ENCODE measurements at places on chromosomes 6 and 20.

- no peak for DNase-seq
Observed at GRCh38 chr6:53426667-53427270, 78.0 kb upstream of the ELOVL5 start.

GRCh38 chr6:125815080-125815910 is 24.5 kb downstream of the NCOA7 start:
- no peak for DNase-seq

- no peak for DNase-seq
Observed at GRCh38 chr6:136961848-136962247, 39.7 kb downstream of the SLC35D3 start.

DNA sequence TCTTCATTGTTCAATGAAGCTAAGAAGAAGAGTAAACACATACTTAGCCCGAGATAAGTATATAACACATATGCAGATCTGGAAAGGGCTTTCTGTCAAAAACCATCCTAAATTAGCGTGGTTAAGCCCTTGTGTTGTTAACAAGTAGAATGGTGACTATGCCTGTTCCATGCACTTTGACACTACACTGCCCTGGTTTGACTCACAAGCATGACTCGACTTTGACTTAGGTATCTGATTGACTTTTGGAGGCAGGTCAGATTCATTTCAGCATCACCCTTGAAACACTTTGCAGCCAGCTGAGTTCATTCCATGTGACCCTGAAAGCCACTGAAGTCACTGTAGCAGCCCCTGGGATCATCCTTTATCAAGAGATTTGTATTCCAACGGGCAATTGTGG is 239.8 kb downstream of the TBX18 start:
- no peak for DNase-seq

DNA sequence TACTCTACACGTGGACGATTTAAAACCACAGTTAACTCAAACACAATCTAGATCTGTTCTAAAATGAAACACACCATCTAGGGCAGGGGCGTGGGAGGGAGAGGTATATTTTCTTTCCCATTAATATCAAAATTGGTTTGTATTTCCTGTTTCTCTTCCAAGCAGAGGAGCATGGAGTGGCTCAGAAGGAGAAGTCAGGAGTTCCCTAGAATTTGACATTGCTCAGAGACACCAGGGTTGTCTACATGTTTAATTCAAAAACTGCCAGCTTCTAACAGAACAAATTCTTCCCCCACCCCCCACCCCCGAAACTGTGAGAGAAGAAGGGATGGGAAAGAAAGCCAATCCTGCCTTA is 2.3 kb downstream of the PREX1 start:
- DNase-seq, result no peak

- no peak for DNase-seq
Observed at GRCh38 chr6:159595173-159595572, 97.9 kb downstream of the SOD2 start.

- no peak for DNase-seq
Observed at GRCh38 chr20:4007383-4008025, 7.9 kb downstream of the RNF24 start.

GRCh38 chr6:132964868-132965382 is 150.6 kb downstream of the RPS12 start:
- no peak for DNase-seq

- DNase-seq, result no peak
Observed at GRCh38 chr20:21505161-21505809, 8.6 kb downstream of the NKX2-2 start.

- DNase-seq, result no peak
Observed at GRCh38 chr20:59866338-59866737, 67.1 kb downstream of the SYCP2 start.

DNA sequence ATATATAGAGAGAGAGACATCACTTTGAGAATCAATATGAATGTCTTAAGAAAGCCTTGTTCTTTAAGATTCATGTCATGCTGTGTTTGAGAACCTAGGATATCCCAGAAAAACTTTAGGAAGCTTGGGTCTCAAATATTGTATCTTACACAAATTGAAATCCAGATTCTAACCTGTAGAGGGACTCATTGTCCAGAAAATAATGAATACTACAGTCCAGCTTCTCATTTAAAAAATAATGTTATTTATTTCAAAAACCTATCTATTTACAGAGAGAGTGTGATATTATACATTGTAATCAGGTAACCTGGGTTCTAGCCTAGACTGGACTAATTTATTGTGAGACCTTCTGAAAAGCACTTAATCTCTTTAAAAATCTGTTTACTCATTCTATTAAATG is 4.2 kb downstream of the RFX6 start:
- no peak for DNase-seq

DNA sequence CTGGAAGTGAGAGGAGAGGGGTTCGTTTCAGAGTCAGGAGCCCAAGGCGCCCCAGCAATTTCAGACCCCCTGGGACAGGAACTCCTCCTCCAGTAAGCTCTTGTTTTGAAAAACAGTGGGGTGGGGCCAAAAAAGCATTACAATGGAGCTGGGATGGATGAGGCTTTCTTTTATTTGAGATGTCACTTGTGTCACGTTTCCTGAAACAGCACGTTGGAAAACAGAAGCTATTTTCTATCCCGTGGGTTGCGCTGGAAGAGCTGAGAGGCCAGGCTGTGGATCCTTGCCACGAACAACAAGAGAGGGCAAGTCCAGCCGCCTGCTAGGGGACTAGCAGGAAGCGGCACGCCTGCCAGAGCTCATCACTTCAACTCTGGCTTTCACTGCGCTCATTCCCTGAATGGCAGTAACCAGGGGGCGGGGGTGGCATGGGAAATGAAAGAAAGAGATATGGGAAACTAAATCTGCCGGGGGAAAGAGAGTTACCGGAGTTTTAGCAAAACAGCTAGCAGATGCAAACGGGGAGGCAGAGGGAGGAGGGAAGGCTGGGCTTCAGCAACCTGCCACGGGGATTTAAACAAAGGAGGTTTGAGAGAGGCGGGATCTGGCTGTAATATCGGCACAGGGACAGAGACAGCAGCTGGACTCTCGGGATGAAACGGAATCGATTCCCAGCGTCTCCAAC is 34.6 kb downstream of the GCNT2 start:
- DNase-seq, result no peak

DNA sequence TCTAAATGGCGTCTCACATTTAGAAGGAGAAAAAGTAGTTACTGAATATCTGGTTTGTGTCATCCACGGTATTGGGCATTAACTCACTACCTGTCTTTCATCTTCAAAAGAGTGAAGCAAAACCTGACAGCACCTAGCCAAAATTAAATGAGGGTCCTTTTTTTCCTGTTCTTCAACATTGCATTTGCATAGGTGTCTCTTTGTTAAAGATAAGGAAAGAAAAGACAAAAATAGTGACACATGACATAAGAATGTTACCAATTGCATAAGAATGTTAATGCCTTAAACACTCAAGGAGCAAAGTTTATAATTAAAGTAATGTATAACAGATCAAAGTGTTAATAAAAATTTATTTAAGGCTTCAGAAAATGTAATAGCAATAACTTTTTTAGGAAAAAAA is 61.4 kb upstream of the MANEA start:
- DNase-seq, result no peak

DNA sequence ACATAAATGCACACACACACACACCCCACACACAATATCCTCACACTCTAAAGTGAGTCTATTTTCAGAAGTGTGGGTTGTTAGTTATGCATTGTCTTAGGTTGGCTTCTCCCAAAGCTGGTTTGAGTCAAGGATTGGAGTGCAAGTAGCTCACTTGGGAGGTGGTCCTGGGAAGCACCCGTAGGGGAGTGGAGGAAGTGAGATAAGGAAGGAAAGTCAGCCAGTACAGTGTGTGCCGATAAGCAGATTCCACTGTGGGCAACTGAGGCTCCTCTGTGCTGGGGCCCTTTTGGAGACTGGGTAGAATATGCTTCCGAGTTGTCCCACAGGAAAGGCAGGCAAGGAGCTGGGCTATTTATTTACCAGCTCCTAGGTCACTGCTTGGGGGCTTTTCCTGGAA is 67.2 kb downstream of the PLCB4 start:
- no peak for DNase-seq

GRCh38 chr6:142843361-142843760 is 101.6 kb downstream of the HIVEP2 start:
- DNase-seq, result no peak

GRCh38 chr20:57892471-57892870 is 182.7 kb upstream of the PMEPA1 start:
- no peak for DNase-seq

GRCh38 chr20:8386991-8387390 is 254.9 kb downstream of the PLCB1 start:
- no peak for DNase-seq

DNA sequence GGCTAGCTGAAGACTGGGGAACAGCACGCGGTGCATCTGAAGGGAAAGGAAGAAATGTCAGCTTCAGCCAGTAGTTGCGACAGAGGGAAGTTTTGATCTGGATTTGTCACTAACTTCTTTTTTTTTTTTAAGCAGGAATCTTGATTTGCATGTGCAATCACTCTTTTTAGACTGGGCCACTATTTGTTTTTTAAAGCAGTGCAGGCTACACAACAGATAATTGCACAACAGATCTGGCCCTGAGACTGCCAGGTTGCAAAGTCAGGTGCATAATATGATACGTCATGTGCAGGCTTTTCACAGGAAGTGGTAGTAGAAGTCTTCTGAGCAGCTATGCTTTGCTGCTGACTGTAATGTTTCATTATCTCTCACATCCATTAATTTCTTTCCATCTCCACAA is 13.5 kb downstream of the PFDN4 start:
- no peak for DNase-seq

GRCh38 chr6:134631398-134631924 is 313.5 kb upstream of the SGK1 start:
- no peak for DNase-seq

GRCh38 chr6:18212231-18212630 is 52.1 kb downstream of the DEK start:
- no peak for DNase-seq

GRCh38 chr6:137240168-137240567 is 21.0 kb upstream of the IFNGR1 start:
- DNase-seq, result no peak

DNA sequence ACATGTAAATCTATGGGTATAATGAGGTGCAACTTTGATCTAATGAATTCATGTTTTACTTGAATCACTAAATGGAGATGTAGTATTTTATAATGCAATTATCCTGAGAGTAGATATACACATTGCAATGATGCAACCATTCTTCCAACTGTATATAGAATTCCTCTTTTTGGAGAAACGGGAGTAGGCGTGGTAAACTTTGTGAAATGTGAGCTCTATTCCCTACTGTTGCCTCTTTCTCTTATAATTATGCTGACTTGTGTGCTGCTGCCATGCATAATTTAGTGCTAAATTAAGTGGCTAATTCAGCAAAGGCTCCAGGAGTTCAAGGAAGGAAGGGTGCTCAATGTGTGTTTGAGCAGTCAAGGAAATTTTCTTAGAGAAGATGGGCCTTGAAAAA is 116.6 kb upstream of the SLC35B3 start:
- no peak for DNase-seq

- no peak for DNase-seq
Observed at GRCh38 chr6:107652526-107653182, 162.7 kb downstream of the SOBP start.

DNA sequence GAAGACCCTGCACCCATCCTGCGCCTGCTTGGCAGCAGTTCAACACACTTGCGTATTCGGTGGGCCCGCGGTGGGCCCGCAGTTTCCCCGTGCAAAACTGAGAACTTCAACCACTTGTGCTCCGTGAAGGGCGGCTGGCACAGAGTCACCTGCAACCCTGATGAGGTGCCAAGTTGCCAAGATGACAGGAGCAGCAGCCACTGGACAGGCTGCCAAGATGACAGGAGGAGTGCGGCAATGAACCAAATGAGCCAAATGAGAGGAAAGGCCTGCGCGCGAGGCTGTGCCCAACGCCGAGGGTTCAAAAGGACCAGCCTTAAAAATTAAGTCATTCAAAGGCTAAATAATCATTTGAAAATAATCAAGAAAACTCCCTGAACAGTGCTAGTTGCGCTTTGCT is 20.1 kb downstream of the DIDO1 start:
- no peak for DNase-seq

DNA sequence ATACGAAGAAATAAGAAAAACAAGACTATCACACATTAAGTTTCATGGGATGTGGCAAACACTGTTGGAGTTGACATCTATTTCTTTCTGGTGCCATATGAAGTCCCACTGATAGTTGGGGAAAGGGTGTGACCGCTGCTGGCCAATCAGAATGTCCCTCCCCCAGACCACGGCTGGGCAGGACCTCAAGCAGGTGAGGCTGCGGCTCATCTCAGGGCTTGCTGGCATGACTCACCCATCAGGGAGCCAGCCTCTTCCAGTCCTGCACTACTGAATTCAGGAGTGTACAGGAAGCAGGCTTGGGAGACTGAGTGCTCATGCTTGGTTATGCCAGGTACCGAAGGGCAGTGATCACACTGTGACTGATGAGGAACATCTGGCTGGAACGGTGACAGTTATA is 18.9 kb downstream of the PREP start:
- DNase-seq, result no peak

- DNase-seq, result no peak
Observed at GRCh38 chr20:4064144-4064909, 49.0 kb upstream of the RNF24 start.

DNA sequence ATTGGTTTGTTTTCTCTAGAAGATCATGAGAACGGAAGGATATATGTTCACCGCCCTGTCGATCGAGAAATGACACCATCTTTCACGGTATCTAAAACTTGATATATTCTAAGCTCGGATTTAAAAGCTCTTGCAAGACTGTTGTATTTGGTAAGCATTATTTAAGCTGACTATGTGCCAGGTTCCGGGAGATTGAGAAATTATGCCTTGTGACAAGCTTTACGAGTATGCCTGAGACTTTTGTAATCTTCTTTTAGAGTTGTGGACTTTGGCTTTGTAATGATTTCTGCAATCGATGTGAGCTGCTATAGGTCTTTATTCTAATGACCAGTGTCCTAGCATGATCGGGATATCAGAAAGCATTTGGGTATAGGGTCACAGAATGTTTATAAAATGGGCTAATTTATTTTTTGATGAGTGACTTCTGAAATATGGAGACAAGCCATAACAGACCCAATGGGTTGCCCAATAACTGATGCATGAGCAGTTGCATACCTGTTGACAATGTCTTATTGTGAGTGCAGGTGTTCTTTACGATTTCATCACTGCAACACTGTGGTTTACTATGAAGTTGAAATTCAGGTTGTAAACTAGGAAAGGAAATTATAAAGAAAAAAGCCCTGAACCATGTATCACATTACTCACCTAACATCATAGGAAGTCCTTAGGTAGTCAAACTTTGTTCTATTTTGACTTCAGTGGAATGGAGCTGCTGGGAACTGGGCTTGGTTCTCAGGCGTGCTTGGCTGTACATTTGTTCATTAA is 14.0 kb downstream of the CDH26 start:
- DNase-seq, result no peak

DNA sequence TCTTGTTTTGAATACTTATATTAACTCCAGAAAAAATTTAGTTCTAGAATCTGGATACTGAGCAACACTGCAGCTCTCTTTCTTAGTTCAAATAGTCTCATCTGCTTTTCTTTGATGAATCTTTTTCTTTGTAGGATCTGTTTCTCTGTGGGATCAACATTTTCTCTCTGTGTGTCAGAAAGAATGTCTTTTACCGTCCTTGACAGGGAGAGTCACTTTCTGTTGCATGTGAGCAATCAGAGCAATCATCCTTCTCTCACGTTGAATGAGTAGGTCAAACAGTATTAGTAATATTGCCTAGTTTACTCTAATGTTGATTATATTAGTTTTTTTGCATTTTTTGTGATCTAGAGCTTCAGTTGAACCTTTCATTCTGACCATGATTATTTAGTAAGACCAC is 130.9 kb downstream of the TRMT11 start:
- DNase-seq, result no peak

Data from esophagus squamous epithelium (tissue), 5 donors.